Fibroblast of skin of back (primary cell): ENCODE measurements at places on chromosomes 5 and 9.

GRCh38 chr9:131624636-131625507 is 79.5 kb downstream of the PRRT1B start:
- DNase-seq, result peak; percentile 69

DNA sequence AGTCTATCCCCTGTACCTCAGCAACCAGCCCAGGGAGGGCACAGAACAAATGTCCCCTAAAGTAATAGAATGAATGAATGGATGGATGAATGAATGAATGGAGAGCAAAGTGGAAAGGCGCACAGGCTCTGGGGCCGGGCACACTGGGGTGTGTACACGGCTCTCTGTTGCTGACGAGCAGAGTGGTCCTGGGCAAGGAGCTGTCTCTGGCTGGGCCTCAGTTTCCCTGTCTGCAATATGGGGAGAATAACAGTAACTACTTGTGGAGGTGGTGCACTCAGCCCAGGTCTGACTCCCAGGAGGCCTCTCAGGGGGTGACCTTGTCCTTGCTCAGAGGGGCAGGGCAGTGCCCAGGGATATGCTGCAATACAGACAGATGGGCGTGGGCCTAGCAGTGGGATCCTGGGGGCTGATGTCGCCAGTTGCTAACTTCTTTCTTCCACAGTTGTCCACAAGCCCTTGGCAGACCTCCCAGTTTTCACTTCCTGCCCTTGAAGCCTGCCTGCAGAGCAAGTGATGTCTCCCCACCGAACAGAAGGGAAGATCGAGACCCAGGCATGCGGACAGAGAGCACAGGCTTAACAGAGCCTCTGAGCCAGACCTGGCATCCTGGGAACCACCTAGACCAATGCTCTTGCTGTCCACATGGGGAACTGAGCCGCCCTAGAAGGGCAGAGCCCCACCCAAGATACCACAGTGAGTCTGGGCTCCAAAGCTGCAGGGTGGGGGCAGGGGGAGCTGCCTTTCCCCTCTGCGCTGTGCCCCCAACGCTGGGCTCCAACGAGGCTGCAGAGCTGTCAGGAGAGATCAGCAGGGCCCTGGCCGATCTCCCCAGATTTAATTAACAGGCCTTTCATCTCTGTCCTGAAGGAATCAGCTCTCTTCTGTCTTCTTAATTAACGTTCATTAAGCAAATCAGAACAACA is 13.6 kb upstream of the LAMC3 start:
- DNase-seq, result peak; percentile 83

GRCh38 chr5:77847814-77848290 is 71.7 kb upstream of the TBCA start:
- no peak for DNase-seq

- DNase-seq, result no peak
Observed at GRCh38 chr9:69743930-69744329, 15.9 kb downstream of the PTAR1 start.

DNA sequence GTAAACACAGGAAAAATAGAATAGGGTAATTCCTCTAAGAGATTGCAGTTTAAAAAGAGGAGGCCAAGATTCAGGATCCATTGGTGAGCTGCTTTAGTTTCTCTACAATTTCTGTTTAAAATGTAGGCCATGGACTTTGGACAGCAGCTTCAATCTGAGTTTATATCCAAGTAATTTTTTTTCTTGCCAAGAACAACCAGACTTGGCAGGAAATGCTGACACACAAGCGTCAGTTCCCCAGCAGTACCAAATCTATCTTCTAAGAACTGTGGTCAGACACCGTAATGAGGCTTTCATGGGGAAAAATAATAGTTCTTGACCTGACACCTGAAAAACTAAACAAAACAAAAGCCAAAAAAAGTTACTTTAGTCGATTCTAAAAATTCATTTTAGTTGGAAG is 528.8 kb downstream of the CSNK1G3 start:
- peak; percentile 28 for DNase-seq

DNA sequence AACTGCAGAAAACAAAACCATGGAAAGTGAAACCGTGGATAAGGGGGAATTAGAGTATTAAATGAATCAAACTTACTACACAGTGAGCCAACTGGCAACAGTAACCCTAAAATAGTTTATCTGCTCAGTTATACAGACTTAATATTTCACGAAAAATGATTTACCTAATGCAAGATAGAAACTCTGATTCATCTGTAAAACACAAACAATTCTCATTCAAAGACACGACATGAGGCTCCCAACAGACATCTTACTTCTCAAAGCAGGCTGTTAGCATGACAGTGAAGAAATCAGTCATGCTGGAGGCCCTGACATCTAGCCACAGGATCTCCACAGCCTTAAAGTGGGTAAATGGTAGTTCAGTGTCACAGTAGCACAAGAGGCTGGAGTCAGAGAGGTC is 131.2 kb downstream of the FBN2 start:
- DNase-seq, result no peak

GRCh38 chr9:95055851-95056551 is 261.5 kb downstream of the FANCC start:
- DNase-seq, result peak; percentile 93

DNA sequence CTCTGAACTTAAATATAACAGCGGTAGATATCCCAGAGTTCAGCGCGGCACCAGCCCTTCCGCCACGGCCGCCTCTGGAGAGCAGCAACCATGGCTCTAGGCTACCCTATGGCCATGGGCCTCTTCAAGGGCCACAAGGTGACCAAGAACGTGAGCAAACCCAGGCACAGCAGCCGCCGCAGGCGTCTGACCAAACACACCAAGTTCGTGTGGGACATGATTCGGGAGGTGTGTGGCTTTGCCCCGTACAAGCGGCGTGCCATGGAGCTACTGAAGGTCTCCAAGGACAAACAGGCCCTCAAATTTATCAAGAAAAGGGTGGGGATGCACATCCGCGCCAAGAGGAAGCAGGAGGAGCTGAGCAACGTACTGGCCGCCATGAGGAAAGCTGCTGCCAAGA is 229.0 kb downstream of the ACTL7B start:
- DNase-seq, result no peak

DNA sequence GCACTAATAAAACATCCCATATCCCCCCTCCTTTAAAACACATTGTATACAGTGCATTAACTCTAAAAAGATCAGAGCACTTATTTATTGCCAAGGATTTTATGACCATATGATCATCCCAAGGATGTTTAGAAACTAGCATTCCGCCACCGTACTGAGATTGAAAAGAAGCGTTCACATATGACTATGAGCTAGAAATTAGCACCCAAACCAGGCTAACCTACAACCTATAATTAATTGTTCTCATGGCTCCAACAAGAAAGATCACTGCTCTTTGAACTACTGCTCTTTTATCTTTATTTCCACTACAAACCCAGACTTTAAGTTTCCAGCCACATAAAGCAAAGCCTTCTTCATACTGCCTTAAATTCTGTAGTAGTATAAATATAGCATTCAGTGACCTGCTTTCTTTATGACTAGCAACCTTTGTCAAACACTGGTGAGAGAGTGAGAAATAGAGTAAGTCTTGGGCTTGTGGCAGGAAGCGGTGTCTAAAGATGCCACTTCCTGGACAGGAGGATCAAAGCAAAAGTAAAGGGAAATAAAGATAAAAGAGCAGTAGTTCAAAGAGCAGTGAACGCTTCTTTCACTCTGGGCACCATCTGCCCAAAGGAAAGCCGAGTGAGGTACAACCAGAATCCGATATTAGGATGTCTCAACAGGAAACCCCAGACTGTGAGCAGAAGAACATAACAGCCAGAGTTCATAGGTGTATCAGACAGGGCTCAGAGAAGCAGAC is 151.1 kb upstream of the ERCC6L2 start:
- DNase-seq, result no peak

- peak; percentile 21 for DNase-seq
Observed at GRCh38 chr9:21096172-21096900, 18.6 kb upstream of the IFNB1 start.

GRCh38 chr9:23926368-23926767 is 100.3 kb upstream of the ELAVL2 start:
- no peak for DNase-seq

- no peak for DNase-seq
Observed at GRCh38 chr5:14364096-14364495, 217.5 kb upstream of the OTULINL start.

DNA sequence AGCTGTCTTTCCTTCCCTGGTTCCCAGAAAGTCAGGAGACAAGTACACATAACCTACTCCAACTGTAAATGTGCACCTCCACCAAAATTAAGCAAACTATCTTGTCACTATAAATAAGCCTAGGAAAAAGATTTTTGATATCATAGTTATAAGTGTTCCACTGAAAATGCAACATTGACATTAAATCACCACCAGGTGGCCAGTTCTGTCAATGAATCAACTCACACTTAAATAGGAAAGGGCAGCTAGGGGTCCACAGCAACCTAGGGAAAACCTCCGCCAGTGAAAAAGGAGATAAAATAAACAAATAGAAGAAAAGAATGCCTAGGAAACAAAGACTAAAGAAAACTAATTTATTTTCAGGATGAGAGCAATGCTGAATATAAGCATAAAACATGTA is 243.0 kb upstream of the PTPRD start:
- peak; percentile 22 for DNase-seq

DNA sequence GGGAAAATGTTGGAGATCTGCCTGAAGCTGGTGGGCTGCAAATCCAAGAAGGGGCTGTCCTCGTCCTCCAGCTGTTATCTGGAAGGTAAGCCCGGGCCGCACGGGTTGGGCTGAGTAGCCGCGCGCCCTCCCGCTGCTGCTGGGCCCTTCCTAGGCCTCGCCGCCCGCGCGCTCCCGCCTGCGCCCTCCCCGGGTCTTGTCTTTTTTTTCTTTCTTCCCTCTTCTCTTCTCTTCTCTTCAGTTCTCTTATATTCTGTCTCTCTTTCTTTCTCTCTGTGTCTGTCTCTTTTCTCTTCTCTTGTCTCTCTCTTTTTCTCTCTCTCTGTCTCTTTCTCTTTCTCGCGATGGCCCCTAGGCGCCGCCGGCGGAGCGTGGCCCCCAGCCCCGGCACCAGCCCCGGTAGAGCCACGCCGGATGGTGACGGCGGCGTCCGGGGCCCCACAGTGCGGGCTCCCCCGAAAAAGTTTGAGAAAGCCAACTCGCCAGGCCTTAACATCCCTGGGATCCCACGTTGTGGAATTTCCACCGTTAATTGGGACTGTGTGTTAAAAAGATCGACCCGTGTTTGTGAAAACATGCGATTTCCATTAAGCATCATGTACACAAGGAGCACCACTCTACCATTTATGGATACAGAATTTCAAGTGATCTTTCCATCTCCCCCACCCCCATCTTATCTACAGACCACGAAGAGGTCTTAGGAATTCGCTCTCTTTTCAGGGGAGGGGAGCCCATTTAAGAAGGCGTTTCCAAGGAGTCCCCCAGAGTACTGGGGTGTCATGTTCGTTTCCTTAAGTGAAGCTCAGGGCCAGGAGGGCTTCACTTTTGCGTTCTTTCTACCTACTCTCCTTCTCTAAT is 616 bp downstream of the ABL1 start:
- peak; percentile 48 for DNase-seq

DNA sequence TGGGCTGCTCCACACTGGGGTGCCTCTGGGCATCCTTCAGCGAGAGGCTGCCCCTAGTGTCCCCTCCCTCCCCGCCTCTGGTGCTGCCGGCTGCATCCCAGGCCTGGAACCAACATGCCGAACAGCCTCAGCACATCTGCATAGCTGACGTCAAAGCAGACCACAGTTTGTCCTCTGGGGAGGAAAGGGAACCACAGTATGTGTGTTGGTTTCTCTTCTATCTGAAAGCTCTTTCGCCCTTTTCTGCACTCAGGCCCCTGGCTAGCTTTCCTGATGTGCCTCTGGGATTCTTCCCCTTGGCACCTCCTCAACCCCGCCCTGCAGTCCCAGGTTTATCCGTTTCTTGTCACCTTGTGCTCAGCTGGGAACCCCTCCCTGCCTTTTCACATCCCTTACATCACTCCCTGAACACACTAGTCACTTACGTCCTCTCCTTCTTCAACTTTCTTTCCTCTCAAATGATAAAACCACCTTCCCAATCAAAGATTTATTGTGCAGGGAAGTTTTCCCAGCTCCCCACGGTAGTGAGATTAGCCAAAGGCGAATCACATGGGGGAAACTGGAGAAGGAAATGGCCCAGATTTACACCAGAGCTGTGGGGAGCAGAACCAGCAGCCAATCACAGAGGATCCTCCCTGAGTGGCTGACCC is 35.5 kb upstream of the B4GALT1 start:
- DNase-seq, result peak; percentile 75

GRCh38 chr9:94270009-94270408 is 10.9 kb downstream of the ZNF169 start:
- no peak for DNase-seq

DNA sequence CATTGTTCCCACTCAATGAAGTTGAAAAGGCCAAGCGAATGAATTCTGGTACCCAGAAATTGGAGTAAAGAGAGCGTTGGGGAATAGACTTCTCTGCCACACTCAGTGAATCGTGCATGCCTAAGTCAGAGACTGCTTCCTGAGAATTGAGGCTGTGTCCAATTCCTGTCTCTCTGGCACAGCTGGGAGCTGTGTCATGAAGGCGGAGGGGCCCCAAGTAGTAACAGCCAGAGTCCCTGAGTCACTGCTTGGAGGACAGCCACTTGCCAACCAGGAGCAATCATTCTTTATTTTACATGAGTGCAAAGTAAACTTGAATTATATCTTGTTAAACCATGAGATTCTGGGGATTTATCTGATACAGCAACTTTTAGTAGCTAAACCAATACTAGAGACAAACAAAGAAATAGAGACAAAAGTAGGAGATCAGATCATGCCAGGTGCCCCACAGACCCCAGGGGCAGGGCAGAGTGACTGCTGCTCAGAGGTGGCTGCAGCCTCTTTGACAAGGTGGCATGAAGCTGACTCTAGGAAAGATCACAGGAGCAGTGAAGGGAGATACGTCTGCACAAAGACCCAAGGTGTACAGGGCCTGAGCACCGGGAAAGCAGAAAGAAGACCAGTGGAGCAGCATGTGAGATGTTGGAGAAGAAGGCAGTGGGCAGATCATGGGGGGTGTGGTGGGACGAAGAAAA is 246.0 kb downstream of the GADD45G start:
- DNase-seq, result peak; percentile 83

DNA sequence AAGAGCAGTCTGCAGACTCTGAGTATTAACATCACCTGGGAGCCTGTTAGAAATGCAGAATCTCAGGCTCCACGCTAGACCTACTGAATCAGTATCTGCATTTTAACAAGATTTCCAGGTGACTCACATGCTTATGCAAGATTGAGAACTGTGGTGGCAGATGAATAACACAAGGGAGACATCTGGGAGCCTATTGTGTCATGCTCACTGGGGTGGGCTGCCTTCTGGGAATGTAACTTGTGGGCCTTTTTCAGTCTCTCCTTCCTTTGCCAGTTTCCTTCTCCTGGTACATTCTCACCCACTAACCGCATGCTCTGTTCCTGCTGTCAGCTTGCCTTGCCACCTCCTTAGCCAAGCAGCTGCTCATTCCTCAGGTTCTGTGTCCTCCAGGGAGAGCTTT is 176.6 kb upstream of the C9orf72 start:
- peak; percentile 6 for DNase-seq

GRCh38 chr5:25694801-25695200 is 1050.0 kb upstream of the CDH10 start:
- DNase-seq, result no peak

- DNase-seq, result no peak
Observed at GRCh38 chr5:117788596-117788995, 1199.8 kb downstream of the DTWD2 start.
